Osteocyte (in vitro differentiated cells): ENCODE measurements at places on chromosomes 2 and 18.

DNA sequence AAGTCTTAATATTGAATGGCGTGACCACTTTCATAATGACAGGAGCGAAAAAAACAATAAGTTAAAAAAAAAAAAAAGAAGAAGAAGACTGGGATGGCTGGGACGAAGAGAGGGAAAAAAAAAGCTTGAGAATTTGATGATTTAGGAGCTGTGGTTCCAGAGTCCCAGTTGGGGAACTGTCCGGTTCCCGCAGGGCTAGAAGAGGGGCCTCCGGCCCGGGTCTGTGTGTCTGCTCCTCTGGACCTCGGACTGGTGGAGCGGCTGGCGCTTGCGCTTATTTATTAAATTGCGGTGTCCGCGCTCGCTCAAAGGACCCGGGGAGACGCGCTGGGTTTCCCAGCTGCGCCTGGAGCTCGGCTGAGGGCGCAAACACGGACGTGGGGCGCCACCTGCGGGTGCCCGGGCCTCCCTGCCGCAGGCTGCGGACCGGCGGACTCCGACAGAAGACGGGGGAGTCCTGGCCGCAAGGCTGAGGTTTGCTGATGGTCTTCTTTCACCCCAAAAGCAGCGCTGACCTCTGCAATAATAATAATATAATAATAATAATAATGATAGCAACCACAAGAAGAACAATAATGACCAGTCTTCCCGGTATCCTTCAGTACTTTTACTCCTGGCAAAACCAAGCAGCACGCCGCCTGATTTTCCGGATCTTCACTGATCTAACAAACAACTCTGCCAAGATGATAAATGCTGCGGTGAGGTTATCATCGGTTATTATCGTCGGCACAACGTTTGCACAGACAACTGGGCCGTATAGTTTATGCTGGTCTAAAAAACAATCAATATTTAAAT is at the start of gene CBLN2:
TSS of gene CBLN2 (minus strand) at position 251 of the 795 bp plus-strand sequence. CDS start 2,182 bp downstream, outside the sequence.
- DNase-seq: no peak

DNA sequence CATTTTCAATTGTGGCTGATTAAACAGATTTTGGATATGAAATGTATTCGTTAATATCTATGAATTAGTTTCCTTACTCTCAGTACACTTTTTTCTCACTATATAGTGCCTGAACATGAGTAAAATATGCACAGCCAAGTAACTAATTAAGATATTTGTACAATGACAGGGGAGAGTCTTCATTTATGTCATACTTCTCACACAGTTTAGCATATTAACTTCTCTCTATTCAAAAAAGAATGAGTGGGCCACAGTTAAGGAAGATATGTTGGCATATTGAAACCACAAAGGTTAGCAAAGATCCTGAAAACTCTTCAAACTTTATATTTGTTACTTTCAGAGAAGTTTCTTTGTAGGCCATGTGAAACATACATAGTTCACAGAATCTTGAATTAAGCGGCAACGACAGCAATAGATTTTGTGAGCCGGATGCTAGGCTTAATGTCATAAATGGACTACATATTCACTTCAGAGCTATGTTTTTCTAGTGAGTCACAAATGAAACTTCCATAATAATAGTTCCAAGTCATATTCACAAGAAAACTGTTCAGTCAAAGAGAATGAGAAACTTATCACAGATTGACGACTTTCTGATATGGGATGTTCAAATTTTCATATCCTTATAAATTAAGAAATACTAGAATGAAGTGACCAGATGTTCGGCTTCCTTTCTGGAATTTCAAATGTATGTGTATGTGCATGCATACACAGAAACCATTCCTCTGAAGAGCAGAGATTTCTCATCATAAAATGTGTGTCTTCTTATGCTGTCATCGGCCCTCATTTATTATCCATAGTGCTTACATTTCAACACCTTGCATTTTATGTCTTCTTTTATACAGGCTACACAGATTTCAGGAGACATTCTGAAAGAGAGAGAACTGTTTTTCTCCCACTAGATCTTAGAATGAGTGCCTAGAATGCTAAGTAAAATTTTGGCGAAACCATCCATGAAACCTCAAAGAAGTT is 584.0 kb downstream of the SATB2 start:
- no peak for DNase-seq

- no peak for DNase-seq
Measured at GRCh38 chr2:22579341-22579740, 805.6 kb upstream of the KLHL29 start.

- DNase-seq: no peak
Measured at GRCh38 chr18:60649107-60649506, 276.5 kb upstream of the MC4R start.

DNA sequence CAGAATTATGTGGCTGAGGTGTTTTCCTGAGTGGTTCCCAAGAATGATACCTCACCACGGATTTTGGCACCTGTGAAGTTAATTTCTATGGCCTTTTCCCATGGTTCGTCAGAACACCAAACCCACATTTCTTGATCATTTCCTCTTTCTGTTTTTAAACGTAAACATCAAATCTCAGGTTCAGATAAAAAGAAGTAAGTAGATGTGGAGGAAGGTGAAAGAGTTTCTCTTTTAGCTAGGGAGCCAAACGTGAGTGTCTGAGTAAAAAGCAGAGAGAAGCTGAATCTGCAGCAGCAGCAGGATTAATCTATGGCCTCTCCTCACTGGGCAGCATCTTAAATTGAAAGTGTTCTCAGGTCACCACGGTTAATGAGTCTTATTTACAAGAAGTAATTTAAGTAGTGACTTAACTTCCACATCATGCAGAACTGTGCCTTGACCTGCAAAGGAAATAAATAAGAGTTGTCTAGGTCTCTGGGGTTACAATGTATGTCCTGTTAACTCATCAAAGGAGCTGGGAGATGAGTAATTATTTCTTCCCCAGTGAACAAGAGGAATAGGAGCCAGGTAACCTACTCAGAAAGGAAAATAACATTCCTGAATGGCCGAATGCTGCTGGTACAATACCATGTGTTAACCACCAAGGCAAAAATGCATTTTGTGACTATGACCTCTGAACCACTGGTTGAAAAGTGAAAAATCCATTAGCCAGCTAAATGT is 139.6 kb upstream of the NETO1 start:
- DNase-seq: no peak

DNA sequence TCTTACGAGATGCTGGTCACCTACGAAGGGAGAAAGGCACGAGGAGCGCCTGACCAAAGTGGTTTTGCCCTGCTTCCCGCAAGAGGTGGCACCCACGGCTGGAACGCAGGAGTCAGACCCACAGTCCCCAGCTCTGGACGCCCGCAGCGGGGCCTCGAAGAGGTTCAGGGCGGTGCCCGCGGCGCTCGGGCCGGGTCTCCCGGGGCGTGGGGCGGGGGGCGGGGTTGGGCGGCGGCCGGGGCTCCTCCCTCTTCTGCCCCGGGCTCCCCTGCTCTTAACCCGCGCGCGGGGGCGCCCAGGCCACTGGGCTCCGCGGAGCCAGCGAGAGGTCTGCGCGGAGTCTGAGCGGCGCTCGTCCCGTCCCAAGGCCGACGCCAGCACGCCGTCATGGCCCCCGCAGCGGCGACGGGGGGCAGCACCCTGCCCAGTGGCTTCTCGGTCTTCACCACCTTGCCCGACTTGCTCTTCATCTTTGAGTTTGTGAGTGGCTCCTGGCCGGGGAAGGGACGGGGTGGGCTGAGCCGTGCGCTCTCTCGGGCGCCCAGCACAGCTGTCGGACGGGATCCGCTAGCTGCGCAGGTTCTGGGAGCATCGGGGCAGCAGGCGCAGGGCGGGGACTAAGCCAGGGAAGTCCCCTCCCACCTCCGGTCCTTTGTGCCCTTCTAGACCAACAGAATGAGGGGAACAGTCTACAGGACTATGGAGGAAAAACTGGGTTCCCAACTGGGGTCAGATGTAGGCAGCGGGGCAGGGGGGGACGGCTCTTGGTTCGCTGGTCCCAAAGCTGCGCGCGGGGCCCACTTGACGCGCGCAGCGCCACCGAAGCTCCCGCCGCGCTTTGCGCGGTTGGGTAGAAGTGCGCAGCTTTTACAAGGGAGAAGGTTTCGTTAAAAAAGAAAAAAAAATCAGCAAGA is at the start of gene MAL:
TSS of gene MAL (plus strand) at position 303 of the 914 bp plus-strand sequence. CDS start at position 388, 85 bp downstream.
- no peak for DNase-seq

GRCh38 chr18:68041327-68041726 is 524.8 kb upstream of the DSEL start:
- no peak for DNase-seq

DNA sequence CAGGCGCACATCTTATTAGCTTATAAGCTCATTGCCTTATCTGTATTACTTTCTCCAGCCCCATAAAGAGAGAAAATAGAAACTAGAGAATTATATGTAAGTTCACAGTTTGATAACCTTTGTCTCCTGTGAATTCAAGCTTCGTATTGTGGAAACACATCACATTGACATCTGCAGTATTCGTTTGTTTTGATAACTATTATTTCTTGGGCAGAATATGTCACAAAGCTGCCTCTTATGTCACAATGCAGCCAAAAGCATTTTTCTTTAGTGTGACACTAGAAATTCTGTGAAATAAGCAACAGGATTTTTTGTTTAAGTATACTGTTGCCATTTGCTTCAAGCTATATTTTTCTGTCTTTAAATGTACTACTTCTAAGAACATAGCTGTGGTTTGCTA is 221.5 kb downstream of the DOK6 start:
- no peak for DNase-seq

GRCh38 chr2:105272176-105272575 is 30.6 kb downstream of the GPR45 start:
- DNase-seq: no peak

DNA sequence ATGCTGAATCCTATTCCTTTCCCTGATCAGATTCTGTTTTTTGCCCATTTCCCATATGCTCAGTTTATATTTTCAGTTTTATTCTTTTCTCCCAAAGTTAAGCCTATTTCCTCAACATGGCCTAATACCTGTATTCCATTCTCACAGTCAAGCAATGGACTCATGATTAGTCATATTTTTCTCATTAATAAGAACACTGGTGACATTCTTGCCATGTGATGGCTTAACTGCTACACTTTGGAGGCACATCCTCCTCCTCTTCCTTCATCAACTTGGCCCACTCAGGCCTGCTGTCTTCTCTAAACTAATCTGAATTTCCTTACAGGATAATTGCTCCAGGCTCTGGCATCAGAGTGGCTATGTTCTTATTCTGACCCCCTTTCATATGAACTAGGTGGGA is 679.2 kb downstream of the NYAP2 start:
- DNase-seq: no peak

DNA sequence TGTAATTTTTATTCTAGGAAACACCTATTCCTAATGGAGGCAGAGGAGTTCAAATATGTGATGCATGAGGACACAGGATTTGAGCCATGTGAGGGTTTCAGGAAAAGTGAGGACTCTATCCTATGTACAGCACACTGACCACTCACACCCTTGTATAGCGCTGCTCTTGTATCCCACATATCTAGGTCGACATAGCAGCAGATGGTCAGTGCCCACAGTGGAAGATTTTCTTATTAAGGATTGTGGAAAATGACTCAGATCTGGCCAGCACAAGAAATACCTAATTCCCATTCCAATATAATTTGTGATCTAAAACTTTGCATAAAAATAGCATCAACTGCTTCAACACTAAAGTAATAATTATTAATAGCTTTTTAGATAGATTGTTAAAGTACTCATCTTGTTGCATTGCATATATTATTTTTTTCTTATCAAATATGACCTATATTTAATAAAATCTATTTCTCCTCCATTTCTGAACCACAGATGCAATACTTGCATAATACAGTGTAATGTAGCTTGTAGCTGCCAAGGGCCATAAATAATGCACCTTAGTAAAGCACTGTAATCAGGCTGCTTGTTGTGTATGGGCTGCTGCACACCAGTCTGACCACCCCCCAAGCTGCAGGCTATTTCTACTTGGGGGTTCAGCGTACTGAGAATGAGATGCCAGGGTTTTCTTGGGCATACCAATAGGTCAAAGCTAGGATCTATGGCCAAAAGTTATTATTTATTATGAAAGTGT is 442.2 kb upstream of the CWC22 start:
- DNase-seq: no peak

GRCh38 chr2:48200620-48201293 is 294.5 kb upstream of the FBXO11 start:
- DNase-seq: no peak

DNA sequence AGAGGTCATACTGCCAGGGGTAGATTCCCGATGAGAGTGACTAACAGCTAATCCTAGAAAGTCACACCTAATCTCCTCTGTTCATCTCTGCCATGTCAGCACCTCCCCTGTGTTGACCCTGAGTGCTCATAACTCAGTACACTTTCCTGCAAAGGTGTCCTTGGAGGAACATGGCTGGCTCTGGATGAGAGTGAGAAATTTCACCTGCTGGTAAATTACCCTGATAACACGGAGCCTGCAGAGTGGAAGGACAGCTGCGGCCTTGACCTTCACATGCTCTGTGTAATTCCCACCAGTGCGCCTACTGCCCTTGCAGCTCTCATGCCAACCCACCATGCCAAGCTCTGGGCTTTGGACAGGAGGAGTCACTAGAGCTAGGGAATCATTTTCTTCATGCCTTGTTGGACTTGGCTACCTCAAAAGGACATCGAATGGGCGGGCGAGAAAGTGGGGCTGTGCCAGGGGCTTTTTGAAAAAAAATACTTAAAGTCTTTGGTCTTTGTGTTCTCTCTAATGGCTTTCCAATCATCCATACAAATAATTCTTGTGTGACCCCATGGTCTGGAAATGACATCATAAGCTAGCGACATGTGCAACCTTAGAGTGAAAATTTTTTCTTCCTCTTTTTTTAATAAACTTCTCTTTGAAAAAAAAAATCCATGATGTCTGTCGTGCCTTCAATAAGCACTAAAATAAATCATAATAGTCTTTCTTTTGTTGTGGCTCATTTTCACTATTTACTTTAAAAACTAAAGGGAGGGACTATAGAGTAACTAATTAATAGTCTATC is 319.9 kb downstream of the MYCN start:
- DNase-seq: no peak

- DNase-seq: no peak
Measured at GRCh38 chr2:60071490-60071831, 482.0 kb downstream of the BCL11A start.

DNA sequence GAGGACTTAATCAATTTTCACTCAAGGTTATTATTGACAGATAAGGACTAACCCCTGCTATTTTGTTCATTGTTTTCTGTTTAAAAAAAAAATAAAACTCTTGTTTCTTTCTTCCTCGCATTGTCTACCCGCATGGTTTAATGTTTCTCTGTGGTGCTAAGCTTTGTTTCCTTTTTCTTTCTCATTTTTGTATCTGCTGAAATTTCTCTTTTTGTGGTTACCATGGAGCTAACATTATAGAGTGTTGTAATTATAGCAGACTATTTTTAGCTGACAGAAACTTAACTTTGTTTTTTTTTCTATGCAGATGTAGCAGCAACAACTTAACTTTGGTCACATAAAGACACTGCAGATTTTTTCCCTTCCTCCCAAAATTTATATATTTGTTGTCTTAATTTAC is 43.1 kb upstream of the CHN1 start:
- no peak for DNase-seq
